ENCODE measurements at places on chromosomes 1 and 21.
A peak's percentile ranks its signal among the peaks of the same experiment; 100 is the strongest.

DNA sequence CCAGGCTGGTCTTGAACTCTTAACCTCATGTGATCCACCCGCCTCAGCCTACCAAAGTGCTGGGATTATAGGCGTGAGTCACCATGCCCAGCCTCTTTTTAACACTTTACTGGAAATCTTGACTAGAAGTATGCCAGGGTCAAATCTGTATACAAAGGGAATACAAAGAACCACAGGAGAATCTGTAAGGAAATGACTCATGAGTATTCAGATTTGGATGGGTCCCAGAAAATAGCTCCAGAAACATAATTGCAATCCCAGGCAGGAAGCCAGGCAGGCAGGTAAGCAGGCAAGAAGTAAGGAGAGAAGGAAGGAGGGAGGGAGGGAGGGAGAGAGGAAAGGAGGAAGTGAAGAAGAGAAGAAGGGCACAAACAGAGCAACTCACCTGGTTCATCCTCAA lies 22.8 kb upstream of the TIAM1 start:
- DNase-seq, result peak; percentile 65

DNA sequence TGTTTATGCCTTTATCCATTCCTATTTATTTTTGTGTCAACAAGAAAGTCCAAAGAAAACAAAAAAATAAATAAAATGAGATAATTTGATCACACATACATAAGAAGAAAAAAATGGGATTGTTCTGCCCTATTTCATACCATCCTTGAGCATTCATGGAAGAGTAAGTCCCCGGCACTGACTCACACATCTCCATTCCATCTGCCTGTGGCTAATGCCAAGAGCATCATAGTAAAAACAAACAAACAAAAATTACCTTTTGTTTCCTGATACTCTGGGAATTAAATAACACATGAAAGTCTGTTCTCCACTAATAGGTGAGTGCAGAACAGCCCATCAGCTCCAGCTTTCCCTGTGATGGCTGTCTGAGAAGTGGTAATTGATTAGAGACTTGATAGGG lies 48.1 kb upstream of the BACE2 start:
- DNase-seq, result no peak

GRCh38 chr1:218886101-218886871 lies 287.4 kb upstream of the LYPLAL1 start:
- no peak for DNase-seq

DNA sequence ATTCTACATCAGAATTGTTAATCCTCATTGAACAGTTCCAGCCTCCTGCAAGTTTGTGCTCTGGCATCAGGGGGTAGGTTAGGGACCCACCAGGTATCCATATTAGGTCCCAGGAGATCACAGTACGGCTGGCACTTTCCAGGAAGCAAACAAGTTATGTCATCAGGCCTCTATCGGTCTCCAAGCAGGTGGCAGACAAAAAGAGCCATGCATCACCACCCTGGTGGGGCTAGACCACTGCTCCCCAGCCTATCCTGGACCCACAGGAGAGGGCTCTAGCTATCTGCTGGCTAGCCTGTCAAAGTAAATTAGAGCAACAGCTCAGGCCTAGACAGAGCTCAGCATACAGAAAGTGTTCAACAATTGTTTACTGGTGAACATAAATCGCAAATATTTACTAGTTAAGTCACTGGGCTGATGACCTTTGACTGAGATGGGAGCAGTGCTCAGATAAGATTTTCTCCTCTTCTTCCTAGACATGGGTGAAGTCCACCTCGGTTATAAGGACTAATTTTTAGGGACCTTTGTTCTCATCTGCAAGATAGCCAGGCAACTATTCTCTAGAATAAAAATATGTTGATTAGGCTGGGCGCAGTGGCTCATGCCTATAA lies 6.4 kb downstream of the NUAK2 start:
- DNase-seq, result peak; percentile 54
